ENCODE measurements at places on chromosomes 2 and 18.

- no peak for DNase-seq
These were observed 21.5 kb upstream of the ATP9B start for GRCh38 chr18:79047556-79048244.

GRCh38 chr18:10878703-10879102, 270.7 kb downstream of the PIEZO2 start:
- no peak for DNase-seq

DNA sequence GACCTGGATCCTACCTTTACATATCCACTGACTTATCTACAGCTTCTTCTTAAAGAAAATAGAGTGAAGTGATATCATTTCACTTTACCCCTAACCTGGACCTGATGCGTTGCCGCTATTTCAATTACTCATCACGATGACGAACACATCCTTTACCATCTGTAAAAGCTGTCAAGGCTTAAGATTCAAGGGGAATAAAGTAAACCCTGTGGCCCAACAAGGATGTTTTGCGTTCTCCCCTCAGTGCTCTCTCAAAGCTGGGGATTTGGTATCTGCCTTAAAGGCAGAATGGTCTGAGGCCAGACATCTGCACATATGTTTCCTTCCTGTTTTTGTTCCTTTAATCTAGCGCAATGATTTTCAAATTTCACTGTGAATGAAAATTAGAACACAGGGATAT, 100.1 kb upstream of the KLF7 start:
- peak; percentile 48 for DNase-seq

- DNase-seq = no peak
These were observed 35.2 kb downstream of the STK39 start for GRCh38 chr2:168212167-168212566.

- DNase-seq = no peak
These were observed 71.2 kb downstream of the MBP start for GRCh38 chr18:77061281-77061945.

DNA sequence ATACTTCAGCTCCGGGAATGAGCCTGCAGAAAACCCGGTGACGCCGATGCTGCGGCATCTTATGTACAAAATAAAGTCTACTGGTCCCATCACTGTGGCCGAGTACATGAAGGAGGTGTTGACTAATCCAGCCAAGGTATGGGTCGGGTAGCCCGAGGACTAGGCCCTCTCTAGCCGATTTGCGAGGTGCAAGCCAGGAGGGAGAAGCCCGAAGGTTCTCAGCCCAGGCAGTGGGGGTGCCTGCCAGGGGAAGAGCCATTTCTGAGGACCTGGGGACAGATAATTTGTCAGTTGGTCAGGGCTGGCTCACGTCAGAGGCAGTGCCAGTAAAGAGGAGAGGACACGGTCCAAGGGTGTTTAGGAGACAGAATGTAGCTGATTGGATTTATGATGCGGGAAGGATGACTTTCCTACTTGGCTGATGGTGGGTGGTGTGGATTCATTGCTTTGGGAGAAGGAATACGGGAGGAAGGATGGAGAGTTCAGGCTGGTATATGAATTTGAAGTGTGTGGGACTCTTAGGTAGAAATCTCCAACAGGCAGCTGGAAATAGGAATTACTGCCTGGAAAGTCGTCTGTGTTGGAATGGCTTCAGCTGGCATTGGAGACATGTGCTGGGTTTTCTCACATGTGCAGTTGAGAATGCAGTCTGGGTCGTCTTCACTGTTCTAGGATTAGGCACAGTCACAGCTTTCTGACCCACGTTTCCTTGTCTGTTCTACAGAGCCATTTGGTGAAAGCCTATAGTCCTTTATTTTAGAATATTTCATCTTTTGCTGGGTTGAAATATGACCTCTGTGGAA, 874 bp downstream of the NDUFAF7 start:
- no peak for DNase-seq

- no peak for DNase-seq
These were observed 692.6 kb upstream of the TMEFF2 start for GRCh38 chr2:192887337-192887736.

DNA sequence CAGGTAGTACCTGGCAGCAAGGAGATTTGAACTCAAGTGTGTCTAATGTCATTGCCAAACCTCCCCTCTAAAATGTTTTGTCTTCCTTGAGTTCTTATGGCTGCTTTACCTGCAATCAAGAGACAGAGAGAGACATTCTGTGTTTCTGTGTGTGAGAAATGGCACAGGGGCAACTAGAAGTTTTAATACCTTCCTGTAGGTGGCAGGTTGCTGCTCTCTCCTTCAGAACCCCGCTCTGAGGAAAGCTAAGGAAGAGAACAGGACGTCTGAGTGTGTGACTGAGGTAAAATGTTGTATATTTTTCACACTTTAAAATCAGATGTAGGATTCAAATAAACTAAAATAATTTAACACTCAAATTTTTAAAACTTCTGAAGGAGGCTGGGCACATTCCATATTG, 19.2 kb downstream of the DTNA start:
- DNase-seq = peak; percentile 25

GRCh38 chr2:141329964-141330363, 800.9 kb downstream of the LRP1B start:
- no peak for DNase-seq

DNA sequence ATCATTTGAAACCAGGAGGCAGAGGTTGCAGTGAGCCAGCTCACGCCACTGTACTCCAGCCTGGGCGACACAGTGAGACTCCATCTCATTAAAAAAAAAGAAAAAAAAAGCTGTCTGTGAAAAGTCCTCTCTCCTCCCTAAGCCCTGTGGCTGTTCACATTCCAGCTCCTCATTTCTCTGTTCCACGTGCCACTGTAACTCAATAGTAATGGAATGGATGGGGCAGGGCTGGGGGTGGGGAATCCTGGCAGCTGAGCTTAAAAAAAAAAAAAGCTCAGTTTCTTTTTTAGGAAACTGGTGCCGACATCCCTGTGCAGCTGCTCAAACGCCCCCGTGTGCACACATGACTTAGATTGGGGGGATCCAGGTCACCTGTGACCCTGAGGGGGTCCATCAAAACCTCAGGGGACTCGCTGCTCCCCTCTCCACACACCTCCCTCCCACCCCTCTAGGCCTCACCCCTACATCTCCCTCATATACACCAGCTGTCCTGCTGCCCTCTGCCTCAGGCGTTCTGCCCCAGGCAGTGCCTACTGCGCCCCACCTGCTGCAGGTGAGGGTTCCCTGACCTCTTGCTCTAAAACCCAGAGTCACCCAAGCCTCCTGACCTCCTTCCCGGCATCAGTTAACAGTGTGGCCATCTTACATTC, 255.4 kb downstream of the AGAP1 start:
- no peak for DNase-seq

DNA sequence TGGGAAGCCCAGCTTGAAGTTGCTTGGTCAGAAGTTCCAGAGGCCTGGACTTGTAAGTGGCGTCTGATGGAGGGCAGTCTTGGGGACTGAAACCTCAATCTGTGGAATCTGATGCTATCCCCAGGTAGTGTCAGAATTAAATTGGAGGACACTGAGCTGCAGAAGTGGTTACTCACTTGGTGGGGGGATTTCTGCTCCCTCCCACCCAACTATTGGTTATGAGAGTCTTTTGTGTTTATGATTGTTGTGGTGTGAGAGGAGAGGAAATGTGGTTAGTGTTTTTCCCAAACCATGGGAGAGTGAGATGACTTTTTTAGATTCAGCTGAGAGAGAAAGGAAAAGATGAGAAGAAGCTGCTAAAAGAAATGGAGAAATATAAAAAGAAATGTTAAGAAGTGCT, 12.8 kb downstream of the ZBTB14 start:
- DNase-seq = no peak

- no peak for DNase-seq
These were observed 44.2 kb upstream of the HS6ST1 start for GRCh38 chr2:128362889-128363228.

DNA sequence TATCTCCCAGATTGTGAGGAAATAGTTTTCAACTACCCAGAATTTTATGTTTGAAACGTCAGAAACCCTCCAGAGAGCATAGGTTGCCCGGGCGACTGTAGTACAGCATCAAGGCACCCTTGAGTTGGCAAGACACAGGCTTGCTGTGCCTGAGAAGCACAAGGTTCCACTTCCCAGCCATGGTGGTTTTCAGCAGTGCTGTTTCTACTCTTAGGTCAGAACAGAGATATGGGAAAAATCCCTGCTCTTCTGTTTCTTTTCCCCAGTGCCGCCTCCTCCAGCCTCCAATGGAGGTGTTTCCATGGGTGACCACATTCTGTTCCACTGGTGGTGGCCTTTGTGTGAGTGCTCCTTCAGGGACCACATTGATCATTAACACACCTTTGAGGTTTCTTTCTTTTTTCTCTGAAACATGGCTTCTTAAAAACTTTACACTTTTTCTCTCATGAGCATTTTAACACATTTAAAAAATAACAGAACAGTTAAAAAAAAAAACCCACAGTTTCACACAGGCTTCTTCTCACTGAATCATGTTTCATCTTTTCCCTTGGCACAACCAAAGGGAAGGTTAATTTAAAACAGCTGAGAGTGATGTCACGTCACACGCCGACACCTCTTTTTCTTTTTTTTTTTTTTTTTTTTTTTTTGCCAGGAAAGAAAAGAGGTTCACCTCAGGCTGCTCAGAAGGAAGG, 229.3 kb upstream of the HDAC4 start:
- no peak for DNase-seq

DNA sequence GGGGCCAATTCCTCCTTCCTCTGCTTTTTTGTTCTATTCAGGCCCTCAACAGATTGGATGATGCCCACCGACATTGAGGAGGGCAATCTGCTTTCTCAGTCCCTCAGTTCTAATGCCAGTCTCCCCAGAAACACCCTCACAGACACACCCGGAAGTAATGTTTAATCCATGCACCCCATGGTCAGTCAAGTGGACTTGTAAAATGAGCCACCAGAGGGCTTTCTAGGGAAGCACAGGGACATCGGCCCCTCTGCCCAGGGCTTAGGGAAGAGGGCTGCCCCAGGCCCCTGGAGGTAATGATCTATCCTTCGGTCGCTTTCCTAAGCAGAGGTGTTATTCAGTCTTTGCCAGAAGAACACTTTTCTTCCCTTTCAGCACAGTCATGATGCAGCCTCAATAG, 107.4 kb downstream of the PDCL3 start:
- no peak for DNase-seq

DNA sequence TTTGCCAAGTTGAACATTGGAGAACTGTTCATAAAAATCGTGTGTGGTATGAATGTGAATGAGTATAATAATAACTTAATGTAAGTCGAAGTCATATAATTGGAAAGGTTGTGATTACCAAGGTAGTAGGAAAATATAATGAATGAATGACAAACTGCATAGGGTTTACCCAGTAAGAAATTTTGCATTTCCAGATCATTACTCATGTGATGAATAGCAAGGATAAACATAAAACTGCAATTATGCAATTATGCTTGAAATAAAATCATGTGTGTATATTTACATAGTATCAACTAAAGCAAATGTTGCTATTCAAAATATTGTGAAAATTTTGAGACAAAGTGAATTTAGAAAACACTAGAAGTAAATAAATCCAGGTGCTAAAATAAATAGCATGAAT, 1108.7 kb upstream of the TMEFF2 start:
- DNase-seq = no peak

DNA sequence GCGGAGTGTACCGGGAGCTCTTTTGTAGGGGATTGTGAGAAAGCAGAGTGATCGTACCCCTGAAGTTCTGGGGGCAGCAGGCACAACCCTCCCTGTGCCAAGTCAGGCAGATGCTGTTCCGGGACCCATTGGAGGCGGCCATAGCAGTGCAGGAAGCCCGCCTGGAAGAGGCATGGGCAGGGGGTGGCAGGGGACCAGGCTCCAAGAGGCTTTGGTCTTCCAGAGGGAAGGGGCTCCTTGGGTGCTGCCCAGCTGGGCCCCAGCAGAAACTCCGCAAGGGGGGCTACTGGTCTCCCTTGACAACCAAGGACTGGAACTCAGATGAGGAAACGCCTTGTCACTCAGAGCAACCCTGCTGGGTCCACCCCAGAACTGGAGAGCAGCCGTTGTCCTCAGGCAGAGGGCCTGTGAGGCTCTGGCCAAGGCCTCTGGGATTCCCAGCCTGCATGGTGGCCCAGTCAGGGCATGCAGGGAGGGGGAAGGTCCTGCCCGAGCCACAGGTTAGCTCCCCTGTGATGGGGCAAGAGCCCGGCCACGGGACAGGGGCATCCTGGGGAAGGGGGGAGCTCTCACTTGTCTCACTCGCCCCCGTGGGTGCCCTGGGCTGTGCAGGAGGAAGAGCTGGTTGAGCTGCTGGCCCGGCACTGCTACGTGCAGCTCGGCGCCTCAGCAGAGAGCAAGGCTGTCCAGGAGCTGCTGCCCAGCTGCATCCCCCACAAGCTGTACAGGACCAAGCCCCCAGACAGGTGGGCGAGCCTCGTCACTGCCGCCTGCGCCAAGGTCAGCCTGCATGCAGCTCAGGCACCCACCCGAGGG, 21.0 kb upstream of the GPR17 start:
- DNase-seq = no peak

- no peak for DNase-seq
These were observed 324.1 kb upstream of the TCF4 start for GRCh38 chr18:55912071-55912470.

- DNase-seq = no peak
These were observed 497.8 kb downstream of the EIPR1 start for GRCh38 chr2:2879781-2880180.

DNA sequence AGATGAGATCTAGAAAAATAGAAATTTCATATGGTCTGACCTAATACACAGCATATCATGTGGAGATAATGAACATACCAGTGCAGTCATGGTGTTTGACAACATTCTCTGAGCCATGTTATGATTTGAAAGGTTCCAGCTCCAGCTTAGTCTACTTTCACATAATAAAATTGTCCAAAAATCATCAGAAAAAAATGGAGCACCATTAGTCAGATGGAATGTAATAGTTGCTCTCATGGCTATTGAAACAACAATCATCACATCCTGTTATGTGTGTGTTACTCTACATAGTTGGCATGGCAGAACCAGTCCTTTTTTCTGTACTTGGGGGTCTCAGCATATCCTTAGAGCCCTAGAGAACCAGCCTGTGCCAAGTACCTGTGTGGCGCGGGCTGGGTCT, 678.9 kb upstream of the FANCL start:
- DNase-seq = no peak

GRCh38 chr2:45778720-45779171, 127.3 kb downstream of the PRKCE start:
- DNase-seq = peak; percentile 73

- DNase-seq = no peak
These were observed 821.2 kb upstream of the ID2 start for GRCh38 chr2:7860693-7861092.

GRCh38 chr18:22839340-22839821, 93.7 kb upstream of the RBBP8 start:
- no peak for DNase-seq

DNA sequence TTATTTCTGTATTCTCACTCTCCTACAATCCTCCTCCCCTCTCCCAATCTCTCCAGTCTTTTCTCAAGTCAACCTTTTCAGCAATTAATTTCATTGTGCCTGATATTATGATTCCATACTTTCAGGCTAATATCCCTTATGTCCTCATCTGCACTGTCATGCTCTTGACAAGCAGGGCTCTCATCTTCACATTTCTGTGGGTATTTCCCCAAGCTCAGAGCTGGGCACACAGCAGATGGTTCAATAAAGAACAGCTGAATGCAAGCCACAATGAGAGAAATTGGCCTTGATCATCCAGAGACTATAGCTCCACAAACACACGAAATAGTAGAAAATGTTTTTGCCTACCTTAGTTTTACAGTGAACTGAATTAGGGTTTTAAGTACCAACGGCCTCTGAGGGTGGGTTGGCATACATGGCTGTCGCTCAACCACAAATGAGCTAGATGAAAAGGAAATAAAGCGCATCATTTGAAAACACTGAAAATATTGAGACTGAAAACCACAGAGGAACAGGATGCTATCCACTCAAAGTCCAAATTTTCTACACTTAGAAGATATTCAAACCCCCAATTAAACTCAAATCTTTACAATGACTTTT, 47.5 kb upstream of the STAT1 start:
- no peak for DNase-seq

GRCh38 chr2:50395605-50396297, 636.2 kb downstream of the NRXN1 start:
- no peak for DNase-seq

Measured in KBM-7 (cell line).